ENCODE measurements at places on chromosomes 5 and 9. TPM values are rescaled to one million over a fixed set of nuclear protein-coding genes. Genes with fewer than 3 reads are reported as not detected.

The GPR150 gene
- total RNA-seq: 1.1 TPM

The LRRC19 gene
- not detected for total RNA-seq

DNA sequence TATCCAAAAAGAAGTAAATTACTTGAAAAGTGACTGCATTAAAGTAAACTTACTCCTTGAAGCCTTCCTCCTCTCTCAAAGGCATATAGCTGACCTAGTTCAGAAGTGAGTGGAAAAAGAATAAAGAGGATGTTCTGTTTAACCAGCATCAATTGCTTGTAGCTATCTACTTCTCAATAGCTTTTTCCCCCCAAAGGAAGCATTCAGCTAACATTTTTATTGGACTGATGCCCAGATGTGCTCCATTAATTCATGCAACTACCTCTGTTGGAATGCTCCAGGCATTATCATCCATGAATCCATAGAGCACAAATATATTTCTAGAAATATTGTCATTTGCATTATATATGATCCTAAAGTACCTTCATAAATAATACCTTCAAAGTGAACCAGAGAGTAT is 132.8 kb downstream of the RASEF start:
- no peak for DNase-seq
- H3K36me3 ChIP-seq: no peaks in the 10 kb centered on the region
- no peaks in the 10 kb centered on the region for H3K27me3 ChIP-seq
- H3K27ac ChIP-seq: no peak overlapping the region
- no peak overlapping the region for H3K4me3 ChIP-seq
- H3K4me1 ChIP-seq: no peaks in the 10 kb centered on the region

- DNase-seq: no peak
- no peaks in the 10 kb centered on the region for H3K36me3 ChIP-seq
- H3K4me1 ChIP-seq: peaks cover 5% of the 10 kb centered on the region
- H3K27me3 ChIP-seq: no peaks in the 10 kb centered on the region
- no peak overlapping the region for H3K4me3 ChIP-seq
- no peak overlapping the region for H3K27ac ChIP-seq
These were observed 67.1 kb upstream of the CLINT1 start for GRCh38 chr5:157925786-157926671.

DNA sequence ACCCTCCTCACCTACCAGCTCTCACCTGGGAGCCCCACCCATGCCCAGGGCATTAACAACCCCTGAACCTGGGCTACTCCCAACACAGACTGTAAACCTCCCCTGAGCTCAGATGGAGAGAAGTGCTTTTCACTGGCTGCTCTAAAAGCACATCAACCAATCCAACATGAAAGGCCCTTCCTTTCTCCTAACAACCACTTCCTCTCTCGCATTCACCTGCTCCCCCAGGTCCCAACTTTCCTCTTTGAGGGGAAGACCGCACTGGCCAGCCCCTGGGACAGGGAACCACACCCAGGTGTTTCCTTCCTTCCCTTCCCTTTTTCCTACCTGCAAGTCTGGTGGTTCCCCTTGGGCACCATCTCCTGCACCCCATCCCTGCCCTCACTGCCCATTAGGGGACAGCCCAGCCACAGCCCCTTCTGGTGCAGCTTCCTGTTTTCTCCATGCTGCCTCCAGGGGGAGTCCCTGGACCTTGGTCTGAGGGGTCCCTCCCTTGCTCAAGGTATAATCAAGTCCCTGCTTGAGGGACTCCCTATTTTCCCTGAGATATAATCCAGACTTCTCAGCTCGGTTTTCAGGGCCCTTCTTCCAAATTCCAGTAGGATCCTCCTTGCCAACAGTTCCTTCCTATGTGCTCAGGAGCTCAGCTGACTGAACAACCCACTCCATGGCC is 30.5 kb upstream of the DAB2IP start:
- peak overlapping the region; percentile 59 for H3K27ac ChIP-seq
- H3K36me3 ChIP-seq: no peaks in the 10 kb centered on the region
- no peak overlapping the region for H3K4me3 ChIP-seq

DNA sequence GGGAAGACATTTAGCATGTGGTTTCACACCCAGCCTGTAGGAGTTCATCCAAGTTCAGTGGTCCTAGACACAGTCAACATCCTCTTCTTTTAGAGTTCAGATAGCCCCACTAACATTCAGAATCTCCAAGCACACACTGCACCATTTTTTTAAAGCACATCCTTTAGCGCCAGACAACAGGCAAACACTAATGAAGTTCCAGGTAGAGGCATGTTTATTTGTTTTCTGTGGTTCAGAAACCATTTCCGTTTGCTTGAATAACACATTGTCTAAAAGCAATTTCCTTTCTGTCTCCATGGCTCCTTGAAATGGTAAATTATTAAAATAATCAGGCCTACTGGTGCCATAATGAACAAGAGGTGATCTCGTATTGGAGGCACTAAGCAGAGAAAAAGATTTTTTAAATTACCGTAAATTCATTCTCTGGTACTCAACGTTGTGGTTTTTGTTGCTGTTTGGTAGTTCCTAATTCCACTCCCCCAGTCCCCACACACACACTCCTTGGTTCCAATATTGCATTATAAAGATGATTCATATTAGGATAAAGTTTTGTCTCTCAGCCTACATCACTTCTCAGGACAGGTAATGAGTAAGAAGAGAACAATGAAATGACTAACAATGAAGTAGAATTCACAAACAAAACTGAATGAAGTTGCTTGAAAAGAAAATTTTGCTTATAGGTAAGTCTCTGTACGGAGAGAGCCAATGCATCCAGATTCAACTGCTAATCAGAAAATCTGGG is 153.1 kb downstream of the PCSK1 start:
- H3K36me3 ChIP-seq: no peaks in the 10 kb centered on the region
- no peaks in the 10 kb centered on the region for H3K27me3 ChIP-seq
- no peak for DNase-seq
- H3K27ac ChIP-seq: no peak overlapping the region

DNA sequence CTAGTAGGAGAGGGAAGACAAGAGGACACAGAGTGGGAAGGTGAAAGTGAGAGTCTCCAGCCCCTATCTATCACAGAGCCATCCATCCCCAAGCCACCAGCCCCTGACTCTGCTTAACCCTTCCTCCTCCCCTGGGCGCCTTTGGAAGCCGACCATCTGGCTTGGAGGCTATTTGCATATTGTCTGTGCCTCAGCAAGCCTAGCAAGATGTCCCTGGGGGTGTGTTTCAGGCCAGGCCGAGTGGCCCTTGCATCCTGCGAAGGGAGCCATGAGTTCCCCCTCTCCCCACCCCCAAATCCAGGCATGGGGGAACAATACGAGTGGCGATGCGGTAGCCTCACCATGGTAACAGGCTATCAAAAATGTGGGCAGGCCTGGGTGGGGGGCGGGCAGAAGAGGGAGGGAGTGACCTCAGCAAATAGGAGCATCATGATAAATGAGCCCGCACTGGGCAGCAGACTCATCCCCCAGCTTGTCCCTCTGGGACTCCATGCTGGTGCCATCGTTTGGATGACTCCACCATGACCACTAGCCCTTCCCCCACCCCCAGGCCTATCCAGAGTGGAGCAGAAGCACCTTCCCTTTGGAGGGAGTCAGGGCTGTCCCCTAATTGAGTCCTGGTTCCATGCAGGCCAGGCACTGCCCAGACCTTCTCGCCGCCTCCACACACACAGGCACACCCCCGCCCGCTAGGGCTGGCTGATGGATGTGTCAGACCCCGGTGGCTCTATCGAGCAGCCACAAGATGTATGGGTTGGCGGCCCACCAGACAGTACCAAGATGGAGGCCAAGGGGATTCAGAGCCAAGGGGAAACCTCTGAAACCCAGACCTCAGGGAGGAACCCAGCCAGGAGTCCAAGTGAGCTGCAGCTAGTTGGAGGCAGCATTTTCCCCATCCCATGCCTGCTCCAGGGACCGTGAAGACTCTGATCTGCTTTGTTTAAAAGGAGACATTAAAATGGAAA is 14.6 kb downstream of the URM1 start:
- peaks cover 4% of the 10 kb centered on the region for H3K4me1 ChIP-seq
- peaks cover 100% of the 10 kb centered on the region for H3K36me3 ChIP-seq
- no peak for DNase-seq
- H3K27ac ChIP-seq: no peak overlapping the region
